Caco-2 (cell line): ENCODE measurements at places on chromosomes 1 and 21. TPM values are rescaled to one million over a fixed set of nuclear protein-coding genes. Genes with fewer than 3 reads are reported as not detected.

DNA sequence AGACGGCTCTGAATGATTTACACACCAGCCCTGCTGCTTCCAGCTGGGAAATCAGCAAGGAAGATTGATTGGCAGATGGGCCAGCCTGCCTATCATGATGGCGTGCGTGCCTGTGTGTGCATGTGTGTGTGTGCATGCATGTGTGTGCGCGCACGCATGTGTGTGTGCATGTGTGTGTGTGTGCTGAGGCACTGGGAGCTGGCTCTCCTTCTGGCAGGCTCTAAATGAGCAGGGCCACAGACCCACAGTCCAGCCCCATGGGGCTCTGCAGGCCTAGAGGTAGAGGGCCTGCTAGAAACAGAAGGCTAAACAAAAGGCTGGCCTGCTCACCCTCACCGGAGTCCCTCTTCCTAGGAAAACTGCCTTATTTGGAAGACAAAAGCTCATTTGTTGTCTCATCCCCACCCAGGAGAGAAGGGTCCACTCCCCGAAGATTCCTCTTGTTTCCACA, 6.0 kb downstream of the KLHDC8A start:
- DNase-seq: no peak

DNA sequence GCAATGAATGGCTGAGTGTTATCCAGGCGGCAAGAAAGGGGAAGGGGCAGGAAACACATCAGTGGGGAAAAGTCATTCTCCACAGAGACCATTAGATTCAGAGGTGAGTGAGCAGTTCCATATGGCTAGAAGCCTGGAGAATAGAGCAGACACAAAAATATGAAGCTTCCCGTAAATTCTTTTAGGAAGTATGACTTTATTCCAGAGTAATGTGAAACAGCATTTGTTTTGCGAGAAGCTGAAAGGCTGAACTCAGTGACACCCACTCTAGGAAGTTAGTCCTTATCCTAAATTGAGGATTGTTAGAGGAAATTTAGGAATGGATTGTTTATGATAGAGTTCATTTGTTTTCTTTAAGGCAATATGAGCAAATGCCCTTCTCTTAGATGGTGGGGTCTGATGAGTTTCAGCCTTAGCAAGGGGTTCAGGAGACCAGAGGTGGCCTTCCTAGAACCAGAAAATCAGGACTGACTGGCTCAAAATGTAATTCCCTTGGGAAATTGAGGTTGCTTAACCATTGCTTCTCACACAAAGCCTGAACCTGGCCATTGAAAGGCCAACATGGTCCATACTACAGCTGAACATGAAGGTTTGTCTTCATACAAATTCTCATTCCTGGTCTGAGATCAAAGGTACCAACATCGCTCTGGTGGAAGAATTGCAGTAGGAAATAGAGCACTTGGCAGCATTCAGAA, 167.5 kb downstream of the TPR start:
- no peak for DNase-seq

GRCh38 chr1:25802915-25803314, 2.9 kb downstream of the SELENON start:
- no peak for DNase-seq

- DNase-seq: peak; percentile 80
Observed at GRCh38 chr1:180188091-180188506, 33.4 kb downstream of the QSOX1 start.

DNA sequence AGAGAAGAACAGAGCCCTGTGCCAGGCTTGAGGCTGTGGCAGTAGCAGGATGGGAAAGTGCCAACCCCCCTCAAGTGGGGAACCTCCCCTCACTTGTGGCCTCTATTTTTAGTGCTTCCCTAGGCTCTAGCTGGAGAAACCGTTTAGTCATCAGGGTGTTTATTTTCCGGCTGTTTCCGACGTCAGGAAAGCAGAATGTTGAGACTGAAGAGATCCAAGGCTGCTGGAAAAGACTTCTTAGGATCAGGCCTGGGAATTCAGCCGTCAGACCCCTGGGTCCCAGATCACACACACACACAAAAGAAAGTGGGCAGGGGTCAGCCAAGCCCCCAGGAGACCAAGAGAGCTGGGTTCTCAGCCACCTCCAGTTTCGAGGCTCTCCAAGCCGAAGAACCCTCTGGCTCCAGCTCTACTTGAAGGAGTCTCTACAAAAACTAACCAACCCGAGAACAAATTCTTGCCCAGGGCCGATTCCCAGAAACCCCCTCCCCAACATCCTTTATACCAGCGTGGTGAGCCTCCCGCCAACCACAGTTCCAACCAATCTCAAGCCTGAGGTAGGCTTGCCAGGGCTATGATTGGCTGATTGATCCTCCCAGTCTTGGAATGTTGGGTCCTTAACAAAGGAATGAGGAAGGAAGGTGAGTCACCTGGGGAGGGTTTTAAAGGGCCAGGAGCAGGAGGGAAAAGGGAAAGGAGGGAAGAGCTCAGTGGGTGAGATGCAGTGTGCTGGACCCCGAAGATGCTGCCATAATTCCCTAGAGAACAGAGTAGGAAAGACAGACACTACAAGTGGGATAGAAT, 2.5 kb upstream of the MEF2D start:
- DNase-seq: peak; percentile 90

DNA sequence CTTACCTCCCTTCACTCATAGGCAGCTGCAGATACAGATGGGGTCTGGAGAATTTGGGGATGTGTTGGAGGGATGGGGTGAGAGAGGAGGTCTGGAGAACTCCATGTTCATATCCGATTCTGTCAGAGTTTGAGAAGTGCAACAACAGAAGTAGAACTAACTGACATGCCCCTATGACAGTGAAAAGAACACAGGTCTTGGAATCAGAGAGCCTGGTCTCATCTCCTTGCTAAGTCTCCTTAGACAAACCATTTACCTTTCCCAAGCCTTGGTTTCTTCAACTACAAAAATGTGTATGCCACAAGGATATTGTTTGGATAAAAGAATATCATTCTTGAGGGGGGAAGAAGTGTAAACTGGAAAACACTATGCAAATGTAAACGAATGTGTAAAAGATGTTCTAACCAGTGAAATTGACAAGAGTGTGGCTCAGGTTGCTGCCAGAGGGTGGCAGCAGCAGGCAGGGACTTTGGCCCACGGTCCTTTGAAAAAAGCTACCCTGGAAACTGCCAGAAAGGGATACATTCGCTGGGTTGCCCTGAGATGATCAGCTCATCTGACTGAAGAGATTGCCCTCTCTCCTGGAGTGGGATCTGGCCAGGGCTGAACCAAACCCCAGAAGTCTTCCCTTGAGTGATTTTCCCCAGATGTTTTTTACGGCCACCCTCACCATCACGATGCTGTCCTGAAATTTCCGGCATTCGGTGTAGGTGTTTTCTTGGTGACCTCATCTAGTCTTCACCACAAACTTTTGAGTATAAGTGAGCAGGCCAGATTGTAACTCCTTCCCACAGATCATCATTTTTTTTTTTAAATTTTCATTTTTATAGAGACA, 17.0 kb upstream of the CD2 start:
- peak; percentile 50 for DNase-seq

DNA sequence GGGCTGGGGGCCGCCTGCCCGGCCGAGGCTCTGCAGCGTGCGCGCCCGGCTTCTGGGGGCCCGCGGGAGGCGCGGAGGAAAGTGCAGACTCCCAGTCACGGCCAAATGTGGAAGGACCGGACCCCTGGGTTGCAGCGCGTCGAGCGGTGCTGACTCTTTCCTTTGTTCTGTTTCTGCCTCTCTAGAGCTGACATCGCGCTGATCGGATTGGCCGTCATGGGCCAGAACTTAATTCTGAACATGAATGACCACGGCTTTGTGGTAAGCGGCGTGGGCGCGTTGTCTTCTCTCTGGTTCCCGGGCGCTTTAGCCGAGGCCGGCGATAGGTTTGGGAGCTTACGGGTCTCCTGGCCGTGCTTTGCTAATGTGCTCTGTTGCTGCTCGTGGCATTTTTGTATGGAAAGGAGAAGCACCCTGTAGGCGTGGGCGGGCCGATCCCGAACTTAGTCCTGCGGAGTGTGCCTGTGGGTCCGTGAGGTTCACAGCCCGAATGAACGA, 629 bp downstream of the PGD start:
- no peak for DNase-seq

DNA sequence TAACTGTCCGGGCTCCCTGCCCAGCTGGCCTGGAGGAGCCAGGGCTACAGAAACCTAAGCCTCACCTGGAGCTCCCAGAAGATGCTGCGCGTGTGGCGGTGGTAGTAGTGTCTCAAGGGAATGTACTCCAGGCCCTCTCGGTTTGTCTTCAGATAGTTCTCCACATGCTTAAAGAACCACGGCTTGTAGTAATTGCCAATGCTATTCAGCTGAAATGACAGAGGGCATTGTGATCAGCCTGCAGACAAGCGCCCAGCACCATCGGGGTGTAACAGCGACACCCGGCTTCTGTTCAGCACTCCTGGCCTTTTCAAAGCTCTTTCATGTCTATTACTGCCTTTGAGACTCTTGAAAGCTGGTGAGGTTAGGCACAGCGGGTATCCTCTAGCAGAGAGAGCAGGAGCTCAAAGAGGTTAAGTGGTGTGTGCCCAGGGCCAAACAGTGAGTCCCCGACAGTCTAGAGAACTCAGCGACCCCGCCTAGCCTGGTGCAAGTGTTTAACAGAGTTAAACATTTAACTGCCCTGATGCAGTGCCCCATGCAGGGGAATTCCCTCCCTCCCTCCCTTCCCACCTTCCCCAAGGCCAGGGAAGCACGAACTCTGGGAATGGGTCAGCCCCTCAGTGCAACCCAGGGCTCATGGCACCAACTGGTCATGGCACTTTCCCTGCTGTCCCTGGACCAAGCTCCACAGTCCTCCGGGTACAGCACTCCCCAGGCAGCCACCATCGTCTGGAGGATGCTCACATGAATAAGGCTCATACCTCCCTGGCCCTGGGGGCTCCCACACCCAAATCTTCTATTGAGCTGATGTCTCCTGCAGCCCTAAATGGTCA, 21.5 kb downstream of the DHCR24 start:
- DNase-seq: no peak

The LCE1E gene
- not detected in 2 replicates for total RNA-seq

The HUNK gene
- 4.8 and 7.5 TPM in 2 replicates for total RNA-seq
